ENCODE measurements at places on chromosomes 13 and 19. TPM values are rescaled to one million over a fixed set of nuclear protein-coding genes. Genes with fewer than 3 reads are reported as not detected.
A peak's percentile ranks its signal among the peaks of the same experiment; 100 is the strongest.

DNA sequence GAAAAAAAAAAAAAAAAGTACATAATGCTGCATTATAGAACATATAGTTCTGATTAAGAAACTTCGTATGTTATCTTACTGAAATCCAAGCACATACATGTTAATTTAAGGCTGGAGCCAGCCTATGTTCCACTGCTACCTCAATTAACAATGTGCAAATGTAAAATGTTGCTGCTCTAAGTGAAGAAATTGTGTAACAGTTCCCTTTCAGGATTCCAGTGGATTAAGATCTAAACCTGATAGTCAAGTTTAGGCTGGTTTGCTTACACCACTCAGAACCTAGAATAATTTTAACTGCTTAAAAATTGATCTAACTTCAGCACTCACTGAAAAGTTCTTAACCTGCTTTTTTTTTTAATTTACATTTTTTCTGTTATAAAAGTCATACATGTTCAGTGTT, 4.2 kb downstream of the VPS36 start:
- DNase-seq, result no peak

DNA sequence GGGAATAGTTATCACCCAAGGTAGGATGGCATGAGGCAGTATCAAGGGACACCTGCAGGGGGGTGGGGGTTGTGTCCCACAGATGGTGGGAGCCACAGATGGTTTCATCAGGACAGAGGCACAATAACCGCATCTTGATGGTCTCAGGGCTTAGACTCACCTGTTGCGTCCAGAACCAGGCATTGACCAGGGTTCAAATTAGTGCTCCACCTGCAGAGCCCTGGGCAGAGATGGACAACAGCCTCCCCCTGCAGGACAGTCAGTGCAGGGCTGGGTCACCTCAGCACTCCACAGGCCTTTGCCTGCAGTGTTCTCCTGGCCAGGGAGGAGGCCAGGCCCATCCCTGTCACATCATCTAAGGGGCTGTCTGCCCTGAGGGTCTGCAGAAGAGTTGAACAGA, 14.5 kb upstream of the CEACAM1 start:
- no peak for DNase-seq

DNA sequence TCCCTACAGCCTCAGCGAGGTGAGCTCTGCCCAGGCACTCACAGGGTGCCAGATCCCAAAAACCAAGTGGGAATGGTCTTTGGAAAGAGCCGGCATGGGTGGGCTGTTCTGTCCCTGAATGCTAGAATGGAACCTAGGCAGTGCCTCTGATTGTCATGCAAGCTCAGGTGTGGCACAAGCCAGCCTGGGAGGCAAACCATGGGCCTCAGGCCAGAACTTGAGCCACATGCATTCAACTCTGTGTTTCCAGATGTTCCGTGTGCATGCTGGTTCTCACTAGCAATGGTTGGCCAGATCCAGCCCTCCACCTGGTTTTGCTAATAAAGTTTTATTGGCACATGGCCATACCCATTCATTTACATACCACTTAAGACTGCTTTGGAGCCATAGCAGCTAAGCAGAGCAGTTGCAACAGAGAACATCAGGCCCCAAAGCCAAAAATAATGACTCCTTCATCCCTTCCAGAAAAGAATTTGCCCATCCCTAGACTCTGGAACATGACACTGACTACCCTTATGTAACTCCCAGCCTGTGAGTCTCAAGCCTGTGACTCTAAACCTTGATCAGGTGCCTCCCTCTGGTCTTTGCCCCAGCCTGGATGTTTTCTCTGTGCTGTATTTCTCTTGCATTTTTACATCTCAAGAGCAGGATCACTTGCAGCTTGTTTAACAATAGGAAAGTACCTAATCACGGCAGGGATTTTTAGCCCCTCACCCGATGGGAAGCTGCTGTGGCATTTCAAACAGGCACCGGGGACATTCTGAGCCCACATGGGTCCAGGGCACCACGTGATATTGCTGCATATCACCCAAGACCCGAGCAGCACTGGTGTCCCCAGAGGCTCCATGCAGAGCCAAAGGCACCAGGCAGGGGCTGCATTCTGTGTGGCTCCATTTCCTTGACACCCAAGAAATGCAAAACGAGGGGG, 55.4 kb upstream of the USE1 start:
- DNase-seq, result no peak

DNA sequence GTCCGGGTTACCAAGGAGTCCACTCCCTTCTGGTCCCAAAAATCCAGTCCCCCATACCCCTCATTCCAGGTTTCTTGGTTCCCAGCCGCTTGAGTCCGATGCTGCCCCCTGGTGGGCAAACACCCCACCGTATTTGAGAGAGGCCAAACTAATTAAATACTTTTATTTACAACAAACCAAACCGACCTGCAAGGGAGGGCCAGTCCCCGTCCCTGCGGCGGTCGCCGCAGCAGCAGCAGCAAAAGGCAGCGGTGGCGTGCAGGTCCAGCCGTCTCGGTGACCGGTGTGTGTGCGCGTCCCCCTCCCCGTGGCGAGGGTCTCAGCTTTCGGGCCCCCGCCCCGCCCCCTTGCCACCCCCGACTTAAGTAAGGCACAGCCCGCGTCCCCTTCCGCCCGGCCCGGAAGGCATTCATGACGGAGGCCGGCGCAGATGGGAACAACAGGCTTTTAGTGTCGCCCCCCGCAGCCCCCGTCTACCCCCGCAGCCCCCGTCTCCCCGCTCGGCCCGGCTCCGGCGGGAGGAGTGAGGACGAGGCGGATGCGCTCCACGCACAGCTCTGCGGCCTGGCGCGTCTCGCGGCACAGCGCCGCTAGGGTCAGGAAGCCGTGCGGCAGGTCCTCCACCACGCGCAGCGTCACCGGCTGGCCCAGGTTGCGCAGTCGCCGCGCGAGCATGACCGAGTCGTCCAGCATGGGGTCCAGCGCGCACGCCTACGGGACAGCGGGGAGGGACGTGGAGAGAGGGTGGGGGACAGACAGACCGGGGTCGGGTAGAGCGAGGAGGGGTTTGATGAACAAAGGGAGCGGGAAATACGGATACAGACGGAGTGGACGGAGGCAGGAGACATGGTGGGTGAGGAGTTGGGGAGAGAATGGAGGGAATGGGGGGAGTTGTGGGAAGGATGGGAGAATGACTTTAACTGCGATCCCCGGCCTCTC, 11.5 kb upstream of the CNFN start:
- peak; percentile 88 for DNase-seq

- DNase-seq, result no peak
Observed at GRCh38 chr19:12774588-12775555, at the start of gene HOOK2. TSS of gene HOOK2 (minus strand) at chr19:12775552. CDS start at chr19:12775449, 103 bp downstream.

- no peak for DNase-seq
Observed at GRCh38 chr19:9939301-9939913, 3.1 kb upstream of the OLFM2 start.

- peak; percentile 67 for DNase-seq
Observed at GRCh38 chr19:40797963-40798682, 868 bp upstream of the EGLN2 start.

DNA sequence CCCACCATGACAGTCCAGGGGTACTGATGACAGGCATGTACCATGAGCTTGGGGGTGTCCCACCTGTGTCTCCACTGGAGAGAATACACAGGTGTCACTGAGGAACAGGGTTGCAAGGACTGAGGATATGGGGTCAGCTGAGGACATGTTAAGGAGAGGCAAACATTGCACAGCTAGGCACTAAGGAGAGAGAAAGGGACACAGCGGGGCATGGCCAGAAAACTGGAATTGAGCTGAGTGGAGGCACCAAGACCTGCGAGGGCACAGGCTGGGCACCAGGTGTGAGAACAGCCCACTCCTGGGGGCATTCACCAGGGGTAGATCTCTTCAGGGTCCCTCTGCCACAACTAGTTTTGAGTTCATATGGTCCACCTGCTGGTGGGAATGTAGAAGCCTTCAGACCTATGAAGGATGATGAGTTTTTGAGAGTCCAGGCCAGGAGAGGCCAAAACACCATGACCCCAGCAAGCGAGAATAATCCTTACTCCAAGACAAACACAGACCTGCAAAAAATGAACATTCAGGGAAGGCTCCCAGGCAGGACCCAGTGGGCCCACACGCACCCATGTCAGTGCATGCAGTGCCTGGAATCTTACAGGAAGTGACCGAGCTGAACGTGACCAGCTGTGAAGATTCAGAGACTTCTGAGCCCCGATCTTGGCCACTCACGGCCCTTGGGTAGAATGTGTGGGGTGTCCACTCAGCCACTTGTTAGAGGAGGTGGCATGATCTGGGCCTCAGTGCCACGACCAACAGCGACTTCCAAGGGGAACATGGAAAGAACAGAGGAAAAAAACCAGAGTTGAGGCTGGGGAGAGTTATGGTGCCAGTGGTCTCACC, 1.4 kb upstream of the ZNF584 start:
- DNase-seq, result no peak

GRCh38 chr13:27988520-27988919, at the start of gene URAD:
TSS of gene URAD (minus strand) at chr13:27988693. CDS start at chr13:27988637, 56 bp downstream.
- no peak for DNase-seq

- no peak for DNase-seq
Observed at GRCh38 chr19:51164215-51164614, 22.1 kb downstream of the SIGLEC7 start.

GRCh38 chr19:1854039-1854541, 5.8 kb upstream of the REXO1 start:
- no peak for DNase-seq

GRCh38 chr13:99545979-99546378, 44.7 kb downstream of the TM9SF2 start:
- DNase-seq, result no peak

- no peak for DNase-seq
Observed at GRCh38 chr13:77913003-77913402, 5.6 kb downstream of the EDNRB start.

DNA sequence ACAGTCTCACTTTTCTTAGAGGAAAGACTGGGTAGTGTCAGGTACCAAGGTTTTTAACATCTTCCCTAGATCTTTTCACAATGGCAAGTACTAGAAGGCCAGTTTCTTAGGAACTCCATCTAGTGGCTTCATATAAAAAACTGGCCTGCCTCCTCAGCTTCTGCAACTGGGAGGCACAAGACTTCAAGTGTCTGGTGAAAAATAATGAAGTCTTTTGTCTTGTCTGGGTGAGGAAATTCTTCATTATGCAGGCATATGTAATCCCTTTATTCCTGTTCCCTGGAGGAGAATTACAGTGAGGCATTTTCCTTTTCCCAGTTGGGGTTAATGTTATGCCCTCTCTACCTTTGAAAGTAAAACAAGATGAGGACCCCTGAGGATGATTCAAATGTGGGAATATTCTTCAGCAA, 300.5 kb downstream of the NALCN start:
- no peak for DNase-seq

- no peak for DNase-seq
Observed at GRCh38 chr13:104522235-104523072, 1456.2 kb upstream of the SLC10A2 start.

DNA sequence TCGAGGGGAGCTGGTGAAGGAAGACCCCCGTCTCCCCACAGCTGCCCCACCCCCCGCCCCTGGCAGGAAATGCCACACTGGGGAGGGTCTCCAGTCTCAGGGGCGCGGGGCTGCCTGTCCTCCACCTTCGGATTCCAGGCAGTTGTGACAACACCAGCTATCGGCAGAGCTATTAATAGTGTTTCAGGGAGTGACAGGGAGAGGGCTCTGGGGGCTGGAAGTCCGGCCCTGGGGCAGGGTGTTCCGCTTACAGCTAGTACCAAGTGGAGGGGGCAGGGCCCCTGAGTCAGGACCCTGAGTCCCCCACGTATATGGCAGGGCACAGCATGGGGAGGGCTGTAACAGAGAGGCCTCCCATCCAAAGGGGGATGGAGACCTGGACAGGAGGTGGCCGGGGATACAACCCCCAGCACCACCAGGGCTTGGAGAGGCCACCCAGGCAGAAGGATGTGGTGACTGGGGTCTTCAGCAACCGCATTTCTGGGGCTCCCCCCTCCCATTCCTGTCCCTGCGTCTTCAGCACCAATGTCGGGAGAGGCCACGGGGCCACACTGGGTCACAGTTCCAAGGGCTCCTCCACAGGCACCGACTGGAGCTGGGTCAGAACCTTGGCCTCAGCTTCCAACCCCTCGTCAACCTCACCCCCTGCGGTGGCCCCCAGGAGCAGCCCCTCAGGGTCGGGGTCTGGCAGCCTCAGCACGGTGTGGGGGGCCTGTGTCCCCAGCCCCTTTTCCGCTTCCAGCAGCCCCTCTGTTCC, 3.9 kb downstream of the SIX5 start:
- no peak for DNase-seq

GRCh38 chr19:33266974-33267484, 35.3 kb downstream of the CEBPA start:
- no peak for DNase-seq

DNA sequence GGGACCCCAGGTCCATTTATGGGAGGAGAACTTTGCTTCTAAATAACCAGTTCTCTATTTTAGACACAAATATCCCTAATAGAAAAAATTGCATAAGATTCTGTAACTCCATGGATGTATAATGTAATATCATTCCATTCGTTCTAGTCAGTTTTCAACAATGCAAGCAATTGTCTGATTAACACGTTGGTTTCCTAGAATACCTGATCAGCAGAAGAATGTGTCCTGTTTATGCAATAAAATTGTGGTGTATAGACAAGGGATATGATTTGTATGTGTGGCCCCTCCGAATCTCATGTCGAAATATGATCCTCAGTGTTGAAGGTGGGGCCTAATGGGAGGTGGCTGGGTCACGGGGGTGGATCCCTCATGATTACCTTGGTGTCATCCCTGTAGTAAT, 62.1 kb downstream of the RUBCNL start:
- DNase-seq, result no peak

- peak; percentile 77 for DNase-seq
Observed at GRCh38 chr13:75357576-75358289, 124.2 kb downstream of the TBC1D4 start.

GRCh38 chr19:39308531-39309304, 11.9 kb downstream of the LRFN1 start:
- DNase-seq, result peak; percentile 43

- DNase-seq, result no peak
Observed at GRCh38 chr19:50891253-50891625, 18.0 kb downstream of the KLK2 start.

- no peak for DNase-seq
Observed at GRCh38 chr19:1285737-1286360, at the start of gene EFNA2. TSS of gene EFNA2 (plus strand) at chr19:1285873. CDS start at chr19:1286169, 296 bp downstream.

- no peak for DNase-seq
Observed at GRCh38 chr13:109790086-109790485, 3.7 kb upstream of the IRS2 start.

DNA sequence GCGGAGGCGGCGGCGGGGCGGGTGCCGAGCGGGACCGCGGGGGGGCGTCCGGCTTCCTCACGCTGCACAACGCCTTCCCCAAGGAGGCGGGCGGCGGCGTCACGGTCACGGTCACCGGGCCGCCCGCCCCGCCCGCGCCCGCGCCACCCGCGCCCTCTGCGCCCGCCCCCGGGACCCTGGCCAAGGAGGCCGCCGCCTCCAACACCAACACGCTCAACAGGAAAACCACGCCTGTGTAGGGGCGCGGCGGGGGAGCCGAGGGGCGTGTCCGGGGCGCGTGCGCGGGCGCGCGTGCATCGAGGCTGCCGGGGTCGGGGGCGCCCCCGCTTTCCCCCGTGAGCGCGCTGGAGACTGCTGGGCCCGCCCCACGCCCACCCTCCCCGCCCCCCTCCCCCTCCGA, 8.8 kb upstream of the CACNG6 start:
- DNase-seq, result peak; percentile 26

TMEM145 gene
- total RNA-seq, result not detected

KIR2DL3 gene
- not detected for total RNA-seq

C19orf33 gene
- 0.40 TPM for total RNA-seq

KCTD15 gene
- 21.4 TPM for total RNA-seq

FSD1 gene
- total RNA-seq, result 2.2 TPM

SWSAP1 gene
- total RNA-seq, result 1.2 TPM

KRTDAP gene
- total RNA-seq, result not detected
